ENCODE measurements at places on chromosomes 7 and 10.

GRCh38 chr10:131354380-131354779, 42.9 kb upstream of the TCERG1L start:
- no peak for DNase-seq

GRCh38 chr7:20783700-20784387, 2.8 kb downstream of the SP8 start:
- no peak for DNase-seq

- no peak for DNase-seq
Observed at GRCh38 chr7:158368449-158368848, 219.2 kb downstream of the PTPRN2 start.

GRCh38 chr10:104032144-104032775, 53.4 kb downstream of the COL17A1 start:
- DNase-seq = no peak

DNA sequence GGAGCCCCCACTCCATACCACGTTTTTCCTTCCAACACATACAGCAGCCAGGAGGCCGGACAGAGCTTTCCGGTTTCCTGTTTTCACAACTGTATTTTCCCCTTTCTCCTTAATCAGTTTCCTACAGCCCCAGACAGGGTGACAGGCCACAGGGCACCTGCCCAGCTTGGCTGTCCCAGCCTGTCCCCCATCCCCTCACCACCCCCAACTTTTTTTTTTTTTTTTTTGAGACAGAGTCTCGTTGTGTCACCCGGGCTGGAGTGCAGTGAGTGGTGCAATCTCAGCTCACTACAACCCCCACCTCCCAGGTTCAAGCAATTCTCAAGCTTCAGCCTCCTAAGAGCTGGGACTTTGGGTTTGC, 10.3 kb upstream of the HSPB1 start:
- no peak for DNase-seq

DNA sequence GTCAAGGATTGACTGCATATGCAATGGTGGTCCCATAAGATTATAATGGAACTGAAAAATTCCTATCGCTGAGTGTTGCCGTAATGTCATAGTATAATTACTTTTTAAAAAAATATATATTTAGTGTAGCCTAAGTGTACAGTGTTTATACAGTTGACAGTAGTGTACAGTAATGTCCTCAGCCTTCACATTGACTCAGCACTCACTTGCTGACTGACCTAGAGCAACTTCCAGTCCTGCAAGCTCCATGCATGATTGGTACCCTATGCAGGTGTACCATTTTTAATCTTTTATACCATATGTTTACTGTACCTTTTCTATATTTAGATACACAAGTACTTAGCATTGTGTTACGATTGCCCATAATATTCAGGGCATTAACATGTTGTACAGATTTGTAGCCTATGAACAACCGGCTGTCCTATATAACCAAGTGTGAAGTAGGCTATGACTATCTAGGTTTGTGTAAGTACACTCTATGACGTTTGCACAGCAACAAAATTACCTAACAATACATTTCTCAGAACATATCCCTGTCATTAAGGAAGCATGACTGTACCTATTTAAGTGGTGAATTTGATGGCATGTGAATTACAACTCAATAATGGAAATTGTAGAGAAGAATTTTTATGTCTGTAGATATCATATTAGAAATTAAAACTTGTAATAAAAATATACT, 40.9 kb downstream of the CCNY start:
- no peak for DNase-seq

DNA sequence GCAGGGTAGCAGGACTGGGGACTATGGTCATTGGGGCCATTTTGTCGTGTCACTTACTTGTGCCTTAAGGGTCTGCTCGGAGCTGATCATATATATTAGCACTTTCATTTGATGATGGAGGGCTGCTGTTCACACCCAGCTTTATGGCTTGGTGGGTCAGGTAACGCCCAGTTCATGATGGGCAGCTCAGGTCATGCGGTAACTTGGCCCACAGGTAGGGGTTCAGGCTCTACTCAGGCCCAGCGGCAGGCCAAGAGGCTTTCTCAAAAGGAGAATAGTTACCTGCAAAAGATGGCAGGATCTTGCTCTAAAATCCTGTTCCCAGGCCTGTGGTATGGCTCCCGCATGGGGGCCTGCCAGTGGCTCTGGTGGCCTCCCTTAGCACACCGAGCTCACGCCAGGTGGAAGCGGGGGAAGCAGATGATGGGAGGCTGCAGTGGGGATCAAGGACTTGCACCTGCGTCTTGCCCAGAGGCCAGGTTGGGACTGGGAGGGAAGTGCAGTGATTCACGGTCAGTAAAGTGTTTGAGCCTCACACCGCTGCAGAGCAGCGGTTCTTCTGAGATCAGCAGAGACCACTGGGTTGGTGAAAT, 109.5 kb downstream of the ADCY1 start:
- no peak for DNase-seq

GRCh38 chr10:47176206-47176902, 123.6 kb upstream of the GDF10 start:
- no peak for DNase-seq

- DNase-seq = no peak
Observed at GRCh38 chr10:132663666-132664365, 122.1 kb downstream of the NKX6-2 start.

DNA sequence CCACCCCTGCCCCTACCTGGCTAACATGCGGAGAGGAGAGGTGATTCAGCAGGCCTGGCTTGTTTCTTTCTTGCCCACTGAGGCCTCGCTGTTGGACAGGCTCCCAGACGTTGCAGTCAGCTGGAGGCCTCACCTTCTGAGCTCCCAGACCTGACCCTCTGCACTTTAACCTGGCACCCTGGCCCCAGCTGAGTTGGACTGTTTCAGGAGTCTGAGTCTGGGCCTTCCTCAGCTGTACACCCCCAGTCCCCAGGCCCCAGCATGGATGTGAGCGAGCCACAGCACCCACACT, 35.0 kb downstream of the UNC5B start:
- DNase-seq = no peak

DNA sequence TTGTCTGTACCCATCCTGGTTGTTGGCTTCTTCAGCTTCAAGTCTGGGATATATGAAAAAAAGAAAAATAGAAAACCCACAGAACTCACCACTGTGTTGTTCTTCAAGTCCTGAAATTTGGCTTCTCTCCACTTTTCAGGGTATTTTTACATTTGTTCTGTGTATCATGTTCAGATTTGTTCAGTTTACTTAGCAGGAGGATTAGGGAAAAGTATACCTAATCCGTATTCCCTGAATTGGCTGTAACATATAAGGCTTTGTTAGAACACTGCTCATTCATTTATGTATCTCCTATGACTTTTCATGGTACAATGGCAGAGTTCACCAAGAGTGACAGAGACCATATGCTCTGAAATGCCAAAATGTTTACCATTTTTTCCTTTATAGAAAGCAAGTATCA, 146.9 kb downstream of the PTN start:
- DNase-seq = no peak

DNA sequence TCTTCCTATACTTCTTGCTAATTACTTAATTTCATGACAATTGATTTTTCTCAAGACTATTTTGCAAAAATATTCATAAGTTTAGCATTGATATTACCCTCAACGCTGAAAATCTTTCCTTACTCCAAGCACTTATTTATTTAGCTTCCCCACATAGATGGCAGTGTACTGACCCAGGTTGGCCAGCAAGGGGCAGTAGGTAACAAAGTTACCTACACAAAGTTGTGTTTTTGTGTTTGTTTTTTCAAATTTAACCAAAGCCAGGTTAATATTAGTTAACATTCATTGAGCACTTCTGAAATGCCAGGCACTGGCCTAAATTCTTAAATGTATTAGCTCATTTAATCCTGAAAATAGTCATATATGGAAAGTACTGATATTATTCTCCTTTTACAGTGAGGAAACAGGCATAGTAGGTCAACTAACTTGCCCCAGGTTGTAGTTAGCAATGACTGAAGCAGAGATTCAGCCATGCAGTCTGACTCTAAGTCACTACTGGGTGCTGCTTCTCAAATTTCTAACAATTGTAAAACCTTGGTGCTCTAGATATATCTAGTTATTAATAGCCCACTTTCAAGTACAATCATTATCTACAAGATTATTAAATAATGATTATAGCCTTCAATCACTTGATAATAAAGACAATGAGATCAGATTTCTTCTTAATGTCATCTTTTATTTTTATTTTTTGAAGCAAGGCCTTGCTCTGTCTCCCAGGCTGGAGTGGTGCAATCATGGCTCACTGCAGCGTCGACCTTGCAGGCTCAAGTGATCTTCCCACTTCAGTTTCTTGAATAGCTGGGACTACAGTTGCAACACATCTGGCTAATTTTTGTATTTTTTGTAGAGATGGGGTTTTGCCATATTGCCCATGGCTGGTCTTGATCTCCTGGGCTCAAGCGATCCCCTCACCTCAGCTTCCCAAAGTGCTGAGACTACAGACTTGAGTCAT, 5.8 kb upstream of the GGCT start:
- no peak for DNase-seq

- DNase-seq = no peak
Observed at GRCh38 chr7:134613623-134614347, 32.9 kb upstream of the BPGM start.

- no peak for DNase-seq
Observed at GRCh38 chr7:69272101-69272500, 326.2 kb upstream of the AUTS2 start.

DNA sequence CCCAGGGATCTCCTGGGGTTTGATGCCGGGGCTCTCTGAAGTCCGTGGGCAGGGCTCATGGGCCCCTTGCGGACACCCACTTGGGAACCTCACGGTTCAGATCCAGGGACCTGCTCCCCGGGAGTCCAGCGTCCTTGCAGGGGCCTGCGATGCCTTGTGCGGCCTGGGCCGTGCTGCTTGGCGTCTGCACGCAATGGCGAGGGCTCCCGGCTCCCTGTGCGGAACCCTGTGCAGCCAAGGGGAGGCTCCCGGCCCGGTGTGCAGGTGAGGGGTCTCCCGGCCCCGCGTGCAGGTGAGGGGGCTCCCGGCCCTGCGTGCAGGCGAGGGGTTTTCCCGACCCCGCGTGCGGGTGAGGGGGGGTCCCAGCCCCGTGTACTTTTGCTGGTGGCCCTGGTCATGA, 146.7 kb downstream of the DNAJB6 start:
- no peak for DNase-seq

GRCh38 chr7:141676618-141677017, 25.3 kb downstream of the DENND11 start:
- DNase-seq = no peak

DNA sequence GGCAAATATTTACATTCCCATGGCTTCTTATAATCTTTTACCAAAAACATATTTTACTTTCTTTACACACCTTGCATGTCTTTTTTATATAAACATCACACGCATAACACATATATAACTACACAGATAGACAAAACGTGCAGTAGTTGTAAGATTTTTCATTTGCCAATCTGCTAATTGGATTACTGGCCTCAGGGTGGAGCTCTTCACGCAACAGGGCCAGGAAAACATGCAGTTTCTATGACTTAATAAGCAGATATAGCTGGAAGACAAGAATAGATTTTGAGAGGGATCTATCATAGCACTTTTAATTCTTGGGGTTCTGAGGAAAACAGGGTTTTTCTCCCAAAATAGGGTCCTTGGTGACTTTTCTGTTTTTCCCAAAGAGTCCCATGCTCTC, 12.7 kb downstream of the ACADSB start:
- DNase-seq = no peak

GRCh38 chr7:1131471-1132265, 28.3 kb downstream of the ZFAND2A start:
- DNase-seq = no peak

GRCh38 chr10:58311026-58311425, 23.8 kb upstream of the UBE2D1 start:
- DNase-seq = no peak

- no peak for DNase-seq
Observed at GRCh38 chr7:99876491-99876890, 342 bp downstream of the OR2AE1 start.

GRCh38 chr7:81094952-81095351, 176.1 kb upstream of the SEMA3C start:
- DNase-seq = no peak

- DNase-seq = no peak
Observed at GRCh38 chr7:51138123-51139085, 178.2 kb downstream of the COBL start.

Measured in stimulated activated CD4-positive, alpha-beta T cell treated with anti-CD3 and anti-CD28 coated beads, Interleukin-12 subunit alpha, Interleukin-12 subunit beta, amount 100 ng/mL, for 4 hours (primary cell).